Tongue (tissue), 3 donors: ENCODE measurements at places on chromosomes 3 and 15. TPM values are rescaled to one million over a fixed set of nuclear protein-coding genes. Genes with fewer than 3 reads are reported as not detected.

MLF1 gene
- 86.8 TPM for total RNA-seq

SNTN gene
- total RNA-seq, result not detected

EOMES gene
- 0.31 TPM for total RNA-seq

P2RY12 gene
- 0.21 TPM for total RNA-seq

SERINC4 gene
- total RNA-seq, result 0.10 TPM

CELSR3 gene
- 0.51 TPM for total RNA-seq

ROBO2 gene
- 22.1 TPM for total RNA-seq

GOLGA6L7 gene
- total RNA-seq, result not detected

CHRNA5 gene
- 2.1 TPM for total RNA-seq

TMC3 gene
- not detected for total RNA-seq

ADAMTS7 gene
- 16.3 TPM for total RNA-seq

UNC45A gene
- 51.6 TPM for total RNA-seq
